ENCODE measurements at places on chromosomes 3 and 15.

DNA sequence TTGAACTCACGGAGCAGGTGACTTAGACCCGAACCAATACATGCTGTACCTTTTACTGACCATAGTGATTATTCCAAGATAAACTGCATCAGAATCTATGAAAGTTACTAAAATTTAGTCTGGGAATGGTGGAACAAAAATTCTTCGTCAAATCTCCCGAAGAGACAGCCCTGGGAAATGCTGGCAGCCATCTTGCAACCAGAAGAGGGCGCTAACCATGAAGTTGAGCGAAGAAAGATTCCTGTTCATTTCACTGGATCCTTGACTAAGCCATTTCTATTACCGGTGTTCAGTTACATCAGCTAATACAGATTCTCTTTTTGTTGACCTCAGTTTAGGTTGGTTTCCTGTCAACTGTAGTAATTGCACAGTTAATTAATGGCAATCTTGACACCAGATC is 199.6 kb downstream of the SLC9A9 start:
- no peak for DNase-seq

- DNase-seq = no peak
Measured at GRCh38 chr3:60304112-60304511, 947.1 kb downstream of the FHIT start.

- DNase-seq = no peak
Measured at GRCh38 chr15:40932156-40932555, 3.0 kb downstream of the DLL4 start.

DNA sequence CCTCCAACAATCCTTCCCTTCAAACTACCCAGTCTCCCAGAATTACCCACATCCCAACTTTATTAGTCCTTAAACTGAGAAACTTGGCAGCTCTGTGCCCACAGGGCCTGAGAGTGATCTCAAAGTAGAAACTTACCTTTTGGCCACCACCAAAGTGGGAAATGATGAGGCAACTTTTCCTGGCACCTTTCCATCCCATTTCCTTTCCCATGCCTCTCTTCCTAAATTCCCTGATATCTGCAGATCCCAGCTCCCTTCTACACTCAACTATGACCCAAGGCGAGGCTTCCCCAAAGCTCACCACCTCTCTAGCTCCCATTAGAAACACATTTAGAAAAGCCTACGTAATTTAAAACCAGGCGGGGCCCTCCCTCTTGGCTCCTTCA is 271.9 kb downstream of the FOXP1 start:
- DNase-seq = no peak

GRCh38 chr3:14372587-14372986 is 29.8 kb upstream of the SLC6A6 start:
- no peak for DNase-seq

- no peak for DNase-seq
Measured at GRCh38 chr3:13519006-13519791, 29.7 kb upstream of the FBLN2 start.

- DNase-seq = no peak
Measured at GRCh38 chr3:161253711-161254110, 32.6 kb downstream of the NMD3 start.

- DNase-seq = peak; percentile 22
Measured at GRCh38 chr3:31232055-31233025, 300.4 kb upstream of the STT3B start.

DNA sequence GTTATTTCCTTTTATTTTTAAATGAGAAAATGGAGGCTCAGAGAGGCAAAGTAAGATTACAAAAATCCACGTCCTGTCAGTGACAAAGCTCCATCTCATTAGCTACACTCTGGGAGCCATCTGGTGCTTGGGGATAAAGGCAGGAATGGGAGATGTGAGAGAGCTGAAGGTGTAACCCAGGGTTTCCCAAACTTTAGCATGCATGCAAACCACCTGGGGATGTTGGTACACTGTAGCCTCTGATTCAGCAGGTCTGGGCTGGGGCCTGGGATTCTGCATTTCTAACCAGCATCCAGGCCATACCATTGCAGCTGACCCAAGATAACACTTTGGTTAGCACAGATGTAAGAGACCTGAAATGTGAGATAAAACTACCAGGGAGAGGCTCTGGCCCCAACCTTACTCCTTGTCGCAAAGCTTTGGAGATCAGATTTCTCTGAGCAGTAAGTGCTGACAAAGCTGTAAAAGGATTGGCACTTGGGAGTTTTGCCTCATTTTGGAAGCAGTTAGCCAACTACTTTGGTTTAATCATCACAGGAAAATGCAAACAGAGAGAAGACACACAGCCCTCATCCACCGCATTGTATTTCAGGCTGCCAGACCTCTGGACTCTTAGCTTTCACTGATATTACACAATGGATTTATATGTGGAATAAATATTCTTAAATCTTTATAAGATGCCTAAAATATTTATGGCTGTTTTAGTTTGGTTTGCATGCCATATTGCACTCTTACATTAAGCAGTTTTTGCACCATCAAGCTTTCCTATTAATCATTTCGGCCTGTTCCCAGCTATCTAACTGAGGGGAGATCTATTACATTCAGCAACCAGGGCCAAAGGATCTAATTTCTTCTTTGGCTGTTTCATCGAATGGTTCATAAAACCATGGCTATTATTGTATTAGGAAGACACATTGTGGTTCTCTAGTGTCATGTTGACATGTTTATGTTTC is 263.0 kb downstream of the EBLN2 start:
- DNase-seq = no peak

- DNase-seq = no peak
Measured at GRCh38 chr3:99319961-99320360, 318.4 kb upstream of the COL8A1 start.

GRCh38 chr3:4751029-4751501 is 228.2 kb upstream of the BHLHE40 start:
- no peak for DNase-seq

- no peak for DNase-seq
Measured at GRCh38 chr3:31495971-31496665, 36.6 kb upstream of the STT3B start.

- no peak for DNase-seq
Measured at GRCh38 chr15:73105064-73105463, 52.8 kb downstream of the NEO1 start.

- no peak for DNase-seq
Measured at GRCh38 chr3:156619376-156619775, 55.0 kb upstream of the TIPARP start.

DNA sequence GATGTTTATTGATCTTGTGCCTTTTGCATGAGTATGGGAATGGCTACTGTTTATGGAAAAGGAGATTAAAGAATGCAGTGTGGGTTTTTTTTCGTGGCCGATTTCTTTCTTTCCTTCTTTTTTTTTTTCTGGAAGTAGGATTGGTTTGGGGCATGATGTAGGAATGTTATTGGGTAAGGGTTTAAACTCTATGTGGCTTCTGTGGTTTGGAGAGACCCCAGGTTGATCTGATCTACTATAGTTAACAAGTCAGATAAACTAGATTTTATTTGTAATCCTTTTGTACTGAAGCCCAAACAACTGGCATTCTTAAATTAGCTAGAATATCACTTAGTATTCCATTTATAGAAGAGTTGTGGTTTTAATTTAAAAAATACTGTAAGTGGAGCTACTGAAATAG is 304.8 kb downstream of the LPP start:
- DNase-seq = no peak

DNA sequence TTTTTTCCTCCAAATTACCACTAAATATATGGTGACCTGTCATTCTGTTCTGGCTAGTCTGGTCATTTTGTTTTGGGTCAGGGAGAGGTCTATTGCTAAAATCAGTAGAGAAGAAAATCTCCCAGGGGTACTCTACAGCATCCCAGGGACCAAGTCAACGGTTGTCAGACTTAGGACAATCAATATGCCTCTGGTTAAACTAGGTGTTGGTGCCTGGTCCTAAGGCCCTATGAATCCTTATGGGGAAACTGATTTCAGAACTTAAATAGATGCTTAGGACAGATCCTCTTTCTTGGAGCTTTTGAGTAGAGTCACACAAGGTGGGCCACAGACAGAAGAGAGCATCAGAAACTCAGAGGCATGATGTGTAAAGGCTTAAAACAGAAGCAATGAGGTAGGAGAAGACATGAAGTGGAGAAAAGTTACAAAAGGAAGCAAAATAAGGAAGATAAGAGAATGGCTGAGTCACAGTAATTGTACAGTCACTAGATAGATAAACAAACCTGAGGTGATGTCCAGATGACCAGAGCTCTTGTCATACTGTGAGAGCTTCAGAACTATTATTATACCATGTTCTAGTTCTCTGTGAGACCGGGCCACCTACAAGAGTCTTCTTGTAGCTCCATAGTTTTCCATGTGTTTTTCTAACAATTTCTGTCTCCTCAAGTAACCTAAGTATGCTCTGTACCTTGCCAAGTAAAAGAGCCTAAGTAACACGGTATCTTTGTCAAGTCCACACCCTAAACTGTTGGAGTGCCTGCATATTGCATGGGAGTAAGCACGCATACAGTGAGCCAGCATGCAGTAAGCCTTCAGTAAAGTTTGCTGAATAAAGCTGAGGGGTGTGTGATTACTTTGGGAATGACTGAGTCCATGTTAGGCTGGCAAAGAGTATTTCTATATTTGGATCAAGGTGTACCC is 44.6 kb upstream of the LEKR1 start:
- no peak for DNase-seq

DNA sequence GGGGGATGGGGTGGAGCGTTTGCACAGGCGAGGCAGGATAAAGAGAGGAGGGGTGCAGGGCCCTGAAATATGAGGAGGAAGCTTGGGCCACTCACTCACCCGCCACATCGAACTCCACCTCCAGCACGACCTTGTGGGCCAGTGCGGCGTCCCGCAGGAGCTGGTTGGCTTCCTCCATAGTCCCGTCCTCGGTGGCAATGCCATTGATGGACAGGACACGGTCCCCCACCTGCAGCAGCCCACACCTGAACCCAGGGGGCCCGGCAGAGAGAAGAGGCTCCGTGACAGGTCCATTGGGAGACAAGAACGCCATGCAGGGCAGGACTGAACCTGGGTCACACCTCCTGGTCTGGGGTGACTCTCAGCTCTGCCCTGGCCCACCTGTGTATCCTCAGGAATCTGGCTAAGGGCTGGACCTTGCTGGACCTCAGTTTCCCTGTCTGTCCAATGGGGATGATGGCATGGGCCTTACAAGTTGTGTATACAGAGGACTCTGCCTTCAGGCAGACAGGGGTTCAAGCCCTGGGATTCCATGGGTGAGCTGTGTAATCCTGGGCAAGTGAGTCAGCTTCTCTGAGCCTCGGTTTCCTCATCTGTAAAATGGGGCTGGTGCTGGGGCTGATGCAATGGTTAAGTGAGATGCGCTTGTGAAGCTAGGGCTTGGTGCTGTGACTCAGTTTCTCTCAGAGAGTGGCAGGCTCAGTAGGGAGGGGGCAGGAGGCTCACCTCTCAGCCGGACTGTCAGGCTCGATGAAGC is 26.4 kb downstream of the GRIP2 start:
- no peak for DNase-seq

DNA sequence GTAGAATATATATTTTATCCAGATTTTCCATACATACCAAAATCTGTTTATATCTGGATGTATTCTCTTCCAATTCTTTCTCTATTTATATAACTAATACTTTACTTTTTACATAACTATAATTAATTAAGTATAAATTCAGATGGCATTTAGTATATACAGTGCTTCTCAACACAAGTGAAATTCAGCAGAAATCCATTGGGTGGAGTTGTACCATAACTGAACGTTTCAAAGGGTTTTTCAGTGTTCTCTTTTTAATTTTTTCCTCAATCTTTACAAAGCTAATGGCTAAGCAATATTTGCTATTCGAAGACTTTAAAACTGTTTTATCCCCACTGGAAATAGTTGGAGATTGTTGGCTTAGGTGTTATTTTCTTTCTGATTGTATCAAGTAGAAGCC is 13.9 kb upstream of the ZBBX start:
- no peak for DNase-seq

DNA sequence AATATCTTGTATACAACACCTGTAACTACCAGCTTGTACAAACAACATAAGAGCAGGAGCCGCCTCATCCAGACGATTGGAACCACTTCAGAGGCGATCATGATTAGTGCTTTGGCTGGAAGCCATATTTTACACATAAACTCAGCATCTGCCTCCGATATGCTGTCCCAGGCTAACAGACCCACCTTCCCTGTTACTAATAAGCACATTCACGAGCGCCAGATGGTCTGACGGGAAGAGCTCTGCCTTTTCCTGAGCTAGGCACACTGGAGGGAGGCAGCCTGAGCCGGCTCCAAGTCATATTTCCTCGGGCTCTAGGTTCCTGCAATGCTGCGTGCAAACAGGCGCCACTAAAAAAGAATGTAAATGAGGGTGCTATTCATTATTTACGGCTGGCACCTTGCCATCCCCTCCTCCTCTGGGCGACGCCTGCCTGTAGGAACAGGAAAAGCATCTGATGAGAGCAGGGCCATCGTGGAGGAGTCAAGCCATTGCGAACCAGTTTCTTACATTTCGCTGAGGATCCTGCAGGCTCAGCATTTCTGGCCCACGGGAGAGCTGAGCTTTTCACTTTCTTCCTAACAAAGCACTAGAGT is 98.2 kb downstream of the ANXA2 start:
- DNase-seq = no peak

DNA sequence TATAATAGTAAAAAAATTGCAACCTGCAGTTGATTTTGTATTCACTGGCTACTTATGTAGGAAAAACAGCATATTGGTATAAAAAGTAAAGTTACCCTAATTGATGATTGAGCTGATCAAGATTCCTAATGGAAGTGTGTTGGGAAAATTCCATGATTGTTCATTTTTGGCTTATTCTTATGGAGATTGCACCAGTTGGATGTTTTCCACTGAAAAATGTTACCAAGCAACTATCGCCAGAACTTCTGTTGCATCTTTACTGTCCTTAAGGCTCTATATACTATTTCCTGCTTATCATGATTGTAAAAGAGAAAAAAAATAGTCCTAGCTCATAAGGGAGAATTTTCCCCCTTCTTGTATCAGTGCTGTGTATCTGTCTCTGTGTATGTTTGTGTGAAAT is 48.6 kb downstream of the SLC25A26 start:
- no peak for DNase-seq

DNA sequence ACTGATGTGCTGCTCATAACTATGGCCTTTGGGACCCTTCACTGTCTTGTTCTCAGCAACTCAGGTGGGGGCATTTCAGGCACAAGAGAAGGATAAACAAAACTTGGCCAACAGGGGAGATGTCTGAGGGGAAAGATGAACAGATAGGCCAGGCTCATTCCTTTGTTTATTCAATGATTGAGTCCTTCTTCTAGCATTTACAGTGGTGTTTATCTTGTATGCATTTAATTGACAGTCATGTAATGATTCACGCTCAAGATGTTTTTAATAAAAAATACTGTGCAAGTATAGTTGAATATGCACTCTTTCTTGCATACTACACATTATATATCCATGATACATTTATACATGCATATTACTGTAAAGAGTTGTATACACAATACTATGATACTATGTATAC is 44.5 kb downstream of the RHCG start:
- DNase-seq = no peak

GRCh38 chr3:184171562-184171961 is 3.1 kb upstream of the AP2M1 start:
- no peak for DNase-seq

GRCh38 chr3:4981294-4981664 is 2.0 kb downstream of the BHLHE40 start:
- no peak for DNase-seq

GRCh38 chr15:91102546-91103330 is 2.7 kb downstream of the SV2B start:
- DNase-seq = no peak
